ENCODE measurements at places on chromosomes 1 and 21. TPM values are rescaled to one million over a fixed set of nuclear protein-coding genes. Genes with fewer than 3 reads are reported as not detected.

GRCh38 chr1:169108863-169109560 lies 2.5 kb downstream of the ATP1B1 start:
- peaks cover 12% of the 10 kb centered on the region for H3K36me3 ChIP-seq
- no peak for DNase-seq
- H3K4me3 ChIP-seq, result peak overlapping the region; percentile 24
- peaks cover 9% of the 10 kb centered on the region for H3K27me3 ChIP-seq
- no peak overlapping the region for H3K27ac ChIP-seq
- H3K4me1 ChIP-seq, result peaks cover 36% of the 10 kb centered on the region

- peaks cover 2% of the 10 kb centered on the region for H3K4me1 ChIP-seq
- H3K36me3 ChIP-seq, result peaks cover 7% of the 10 kb centered on the region
- no peak overlapping the region for H3K27ac ChIP-seq
- H3K27me3 ChIP-seq, result no peaks in the 10 kb centered on the region
These were observed 30.1 kb upstream of the PLEKHG5 start for GRCh38 chr1:6521536-6521935.

DNA sequence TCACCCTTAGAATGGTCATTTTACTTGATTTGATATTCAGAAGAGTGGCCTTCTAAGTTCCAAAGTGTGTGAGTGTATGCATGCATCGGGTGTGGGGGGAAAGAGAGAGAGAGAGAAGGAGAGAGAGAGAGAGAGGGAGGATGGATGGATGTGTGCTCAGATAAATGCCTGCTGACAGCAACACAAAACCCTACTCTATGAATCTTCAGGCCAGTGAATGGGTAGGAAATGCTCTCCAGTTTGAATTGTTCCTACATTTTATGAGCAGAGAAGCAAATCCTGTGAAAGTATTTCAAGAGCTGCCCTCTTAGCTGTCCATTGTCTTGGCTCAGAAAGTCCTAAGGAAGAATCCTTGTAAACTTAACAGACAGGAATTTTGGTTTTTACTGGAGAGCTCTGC lies 7.4 kb downstream of the JAM2 start:
- no peaks in the 10 kb centered on the region for H3K36me3 ChIP-seq
- no peak overlapping the region for H3K27ac ChIP-seq
- H3K27me3 ChIP-seq, result no peaks in the 10 kb centered on the region
- H3K4me1 ChIP-seq, result no peaks in the 10 kb centered on the region
- no peak overlapping the region for H3K4me3 ChIP-seq

DNA sequence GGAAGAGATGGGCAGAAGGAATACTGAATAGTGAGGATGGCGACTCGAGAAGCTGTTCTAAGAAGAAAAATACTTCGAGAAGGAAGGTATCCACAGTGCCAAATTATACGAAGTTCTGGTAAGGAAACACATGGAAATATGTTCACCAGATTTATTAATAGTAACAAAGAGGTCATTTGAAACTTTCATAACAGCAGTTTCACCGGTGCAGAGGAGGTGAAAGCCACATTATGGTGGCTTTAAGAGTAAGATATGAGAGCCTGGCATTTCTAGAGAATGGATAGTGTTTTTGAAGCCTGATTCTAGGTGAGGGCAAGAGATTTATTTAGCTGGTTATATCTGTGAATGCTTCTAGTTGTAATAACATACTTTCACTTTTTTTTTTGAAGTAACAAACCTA lies 56.2 kb downstream of the DPYD start:
- no peaks in the 10 kb centered on the region for H3K27me3 ChIP-seq
- peak overlapping the region; percentile 49 for H3K27ac ChIP-seq
- peaks cover 11% of the 10 kb centered on the region for H3K4me1 ChIP-seq
- H3K4me3 ChIP-seq, result peak overlapping the region; percentile 29
- peaks cover 28% of the 10 kb centered on the region for H3K36me3 ChIP-seq

- no peaks in the 10 kb centered on the region for H3K36me3 ChIP-seq
- H3K27me3 ChIP-seq, result no peaks in the 10 kb centered on the region
- H3K4me3 ChIP-seq, result no peak overlapping the region
- no peak for DNase-seq
- H3K4me1 ChIP-seq, result no peaks in the 10 kb centered on the region
These were observed 263.0 kb upstream of the ZRANB2 start for GRCh38 chr1:71343686-71344416.

FCRL2 gene
- total RNA-seq, result 0.26 TPM

OLIG2 gene
- not detected for total RNA-seq

CGN gene
- total RNA-seq, result 2.0 TPM

ATP1A4 gene
- not detected for total RNA-seq

Data from activated naive CD8-positive, alpha-beta T cell treated with anti-CD3 and anti-CD28 coated beads for 36 hours (primary cell).